ENCODE measurements at places on chromosomes 2 and 18.

- no peak for DNase-seq
These were observed 31.1 kb downstream of the CHN1 start for GRCh38 chr2:174974131-174974530.

DNA sequence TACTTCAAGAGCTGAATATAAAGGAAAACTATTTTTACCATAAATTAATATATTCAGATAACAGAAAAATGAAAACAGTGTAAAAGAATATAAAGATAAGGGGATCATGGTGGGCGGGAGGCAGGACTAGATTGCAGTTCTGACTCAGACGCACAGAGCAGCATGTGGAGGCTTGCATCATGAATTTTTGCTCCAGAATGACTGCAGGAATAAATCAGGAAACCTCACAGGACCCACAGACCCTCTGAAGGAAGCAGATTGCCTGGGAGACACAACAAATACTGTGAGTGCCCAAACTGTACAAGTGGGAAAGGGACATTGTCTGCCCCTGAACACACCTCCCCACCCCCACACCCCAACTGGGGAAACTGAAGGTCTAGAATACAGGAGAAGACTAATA lies 19.2 kb upstream of the SIGLEC15 start:
- no peak for DNase-seq

DNA sequence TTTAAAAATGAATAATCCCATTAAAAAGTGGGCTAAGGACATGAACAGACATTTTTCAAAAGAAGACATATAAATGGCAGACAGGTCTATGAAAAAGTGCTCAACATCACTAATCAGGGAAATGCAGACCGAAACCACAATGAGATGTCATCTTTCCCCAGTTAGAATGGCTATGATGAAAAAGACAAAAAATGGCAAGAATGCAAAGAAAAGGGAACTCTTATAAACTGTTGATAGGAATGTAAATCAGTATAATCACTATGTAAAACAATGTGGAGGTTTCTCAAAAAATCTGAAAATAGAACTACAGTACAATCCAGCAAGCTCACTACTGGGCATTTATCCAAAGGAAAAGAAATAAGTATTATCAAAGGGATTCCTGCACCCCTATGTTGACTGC lies 169.2 kb downstream of the METTL4 start:
- DNase-seq = no peak

DNA sequence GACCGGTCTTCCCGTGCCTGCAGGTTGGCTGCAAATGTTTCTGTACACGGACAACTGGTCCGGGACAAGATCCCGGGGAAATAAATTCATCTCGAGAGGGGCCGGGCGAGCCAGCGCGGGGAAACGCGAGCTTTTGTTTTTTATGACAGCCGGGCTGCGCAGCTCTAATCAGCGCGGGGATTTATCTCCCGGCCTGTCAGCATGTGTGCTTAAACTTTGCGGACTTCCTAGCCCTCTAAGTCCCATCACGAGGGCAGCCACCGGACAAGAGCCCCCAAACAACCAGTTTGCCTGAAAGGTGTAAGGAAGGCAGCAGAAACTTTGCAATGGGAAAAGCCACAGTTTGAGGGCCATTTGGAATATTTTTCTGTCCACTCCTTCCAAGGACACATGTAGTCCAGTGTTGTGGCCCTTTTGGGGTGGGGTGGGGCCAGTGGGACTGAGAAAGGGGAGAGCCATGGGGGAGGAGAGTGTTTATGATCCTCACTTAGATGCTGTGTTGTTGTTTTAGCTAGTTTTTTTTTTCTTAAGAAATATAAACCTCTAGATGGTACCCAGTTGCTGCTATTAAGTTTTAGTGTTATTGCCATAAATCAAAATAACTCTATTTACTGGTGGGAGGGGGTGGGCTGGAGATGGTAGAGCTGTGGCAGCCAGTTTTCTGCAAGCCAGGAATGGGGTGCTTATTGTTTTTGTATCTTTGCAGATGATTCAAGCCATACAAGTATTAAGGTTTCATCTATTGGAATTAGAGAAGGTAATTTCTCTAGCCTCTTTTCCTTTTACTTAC lies 6.0 kb downstream of the MEIS1 start:
- DNase-seq = no peak

DNA sequence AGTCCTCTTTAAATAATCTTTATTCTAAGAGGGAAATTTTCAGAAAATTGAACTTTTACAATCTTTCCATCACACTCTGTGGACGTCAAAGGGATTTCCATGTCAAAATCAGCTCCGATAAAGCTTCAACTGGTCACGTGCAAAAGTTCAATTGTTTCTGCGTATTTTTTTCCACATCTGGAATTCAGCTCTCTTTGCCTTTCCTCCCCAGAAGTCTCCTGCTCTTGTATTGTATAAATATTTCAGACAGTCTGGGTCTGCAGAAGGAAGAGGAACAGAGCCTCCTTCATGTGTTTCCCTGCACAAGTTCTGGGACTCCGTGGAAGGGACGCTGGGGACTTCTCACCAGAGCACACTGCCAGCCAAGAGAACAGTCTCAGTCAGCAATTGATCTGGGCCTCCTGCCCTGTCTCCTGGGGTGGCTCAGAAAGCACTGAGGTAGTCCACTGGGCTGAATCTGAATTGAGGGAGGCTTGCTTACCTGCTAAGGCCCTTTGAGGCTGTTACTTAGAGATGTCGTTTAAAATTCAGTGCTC lies 251.5 kb downstream of the TFCP2L1 start:
- DNase-seq = no peak

- DNase-seq = no peak
These were observed 73.3 kb downstream of the NAB1 start for GRCh38 chr2:190722061-190722759.

DNA sequence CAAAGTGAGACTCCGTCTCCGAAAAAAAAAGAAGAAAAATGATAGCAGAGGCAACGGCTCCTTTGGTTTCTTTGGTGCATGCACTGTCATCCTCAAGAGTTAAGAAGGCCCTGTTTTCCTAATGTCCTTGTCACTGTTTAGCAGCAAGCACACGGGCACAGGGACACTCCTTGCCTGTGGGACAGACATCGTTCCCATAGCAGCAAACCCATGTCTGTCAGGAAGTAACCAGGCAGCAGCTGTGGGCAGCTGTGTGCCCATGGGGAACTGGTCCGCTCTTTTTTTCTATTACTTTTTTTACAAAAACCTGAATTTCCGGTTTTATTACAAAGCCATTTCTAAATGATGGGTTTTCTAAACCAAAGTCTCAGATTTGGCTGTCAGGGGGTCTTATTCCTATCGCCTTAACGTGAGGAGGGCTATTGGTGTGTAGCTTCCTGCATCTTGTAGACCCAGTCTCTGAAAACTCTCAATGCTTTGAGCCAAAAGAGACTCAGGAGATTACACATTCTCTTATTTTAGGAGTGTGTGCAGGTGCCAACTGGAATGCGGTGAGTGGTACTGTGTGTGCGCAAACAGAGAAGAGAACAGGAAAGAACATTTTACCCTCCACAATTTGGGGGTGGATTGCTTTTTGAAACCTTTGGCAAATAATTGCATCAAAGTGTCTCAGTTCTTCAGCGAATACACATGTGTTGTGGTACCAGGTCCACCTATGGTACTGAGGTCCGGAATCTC lies 109.6 kb downstream of the COLEC12 start:
- no peak for DNase-seq

DNA sequence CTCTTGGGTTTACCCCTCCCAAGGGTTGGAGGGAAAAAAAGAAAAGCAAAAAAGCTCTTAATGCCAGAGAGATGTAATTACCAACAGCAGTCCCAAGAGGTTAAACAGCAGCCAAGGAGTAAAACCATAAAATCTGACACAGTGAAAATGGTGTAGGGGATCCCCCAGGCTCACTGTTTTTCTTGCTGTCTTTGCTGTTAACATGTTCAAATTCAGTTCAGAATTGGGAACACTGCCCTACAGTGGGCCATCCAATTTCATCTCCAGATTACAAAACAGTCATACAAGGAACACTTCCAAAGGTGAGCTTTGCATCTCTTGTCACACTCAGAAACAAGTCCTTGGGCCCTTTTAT lies 54.5 kb downstream of the PLEKHM3 start:
- no peak for DNase-seq

DNA sequence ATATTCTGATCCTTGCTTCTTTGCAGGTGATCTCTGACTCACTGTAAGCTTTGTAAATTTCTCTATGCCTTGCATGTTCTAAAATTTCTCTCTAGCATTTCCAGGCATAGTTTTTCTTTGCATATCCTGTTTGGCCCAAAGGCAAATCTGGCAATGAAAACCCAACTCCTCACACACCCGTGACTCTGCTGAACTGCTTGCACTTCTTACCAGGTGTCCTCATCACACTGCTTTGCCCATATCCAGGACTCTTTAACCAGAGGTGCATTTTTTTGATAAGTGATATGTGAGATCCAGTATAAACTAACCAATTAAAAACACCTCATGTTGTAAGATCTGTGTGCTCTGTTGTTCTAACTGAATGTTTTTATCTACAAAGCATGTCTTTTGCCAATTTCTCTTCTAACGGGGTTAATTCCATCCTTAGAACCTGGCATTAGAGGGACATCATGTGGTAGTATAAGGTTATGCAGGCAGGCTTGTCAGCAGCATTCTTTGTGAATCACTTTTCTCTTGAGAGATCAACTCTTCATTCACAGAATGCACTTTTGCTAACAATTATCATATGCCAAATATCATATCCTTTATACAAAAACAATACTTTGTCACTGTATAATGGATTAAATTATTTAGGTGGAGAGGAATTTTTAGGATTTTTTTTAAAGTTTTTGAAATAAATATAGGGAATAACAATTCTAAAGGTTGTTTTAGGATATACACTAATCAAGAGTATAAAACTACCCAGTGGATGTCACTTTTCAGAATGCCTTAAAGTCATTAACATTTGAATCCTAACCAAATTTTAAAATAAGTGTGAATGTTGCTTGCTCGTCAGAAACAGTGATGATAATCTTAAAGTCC lies 20.8 kb upstream of the TMX3 start:
- DNase-seq = peak; percentile 3

DNA sequence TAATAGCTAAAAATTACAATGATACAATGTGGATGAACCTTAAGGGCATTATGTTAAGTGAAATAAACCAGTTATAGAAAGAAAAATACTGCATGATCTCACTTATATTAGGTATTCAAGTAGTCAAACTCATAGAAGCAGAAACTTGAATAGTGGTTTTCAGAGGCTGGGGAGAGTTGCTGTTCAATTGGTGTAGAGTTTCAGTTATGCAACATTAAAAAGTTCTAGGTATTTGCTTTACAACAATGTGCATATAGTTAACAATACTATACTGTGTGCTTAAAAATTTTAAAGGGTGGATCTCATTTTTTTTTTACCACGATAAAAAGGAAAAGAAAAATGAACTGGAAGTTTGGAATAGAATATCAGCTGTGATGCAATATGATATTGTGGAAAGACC lies 479.1 kb downstream of the SPAG16 start:
- DNase-seq = no peak

DNA sequence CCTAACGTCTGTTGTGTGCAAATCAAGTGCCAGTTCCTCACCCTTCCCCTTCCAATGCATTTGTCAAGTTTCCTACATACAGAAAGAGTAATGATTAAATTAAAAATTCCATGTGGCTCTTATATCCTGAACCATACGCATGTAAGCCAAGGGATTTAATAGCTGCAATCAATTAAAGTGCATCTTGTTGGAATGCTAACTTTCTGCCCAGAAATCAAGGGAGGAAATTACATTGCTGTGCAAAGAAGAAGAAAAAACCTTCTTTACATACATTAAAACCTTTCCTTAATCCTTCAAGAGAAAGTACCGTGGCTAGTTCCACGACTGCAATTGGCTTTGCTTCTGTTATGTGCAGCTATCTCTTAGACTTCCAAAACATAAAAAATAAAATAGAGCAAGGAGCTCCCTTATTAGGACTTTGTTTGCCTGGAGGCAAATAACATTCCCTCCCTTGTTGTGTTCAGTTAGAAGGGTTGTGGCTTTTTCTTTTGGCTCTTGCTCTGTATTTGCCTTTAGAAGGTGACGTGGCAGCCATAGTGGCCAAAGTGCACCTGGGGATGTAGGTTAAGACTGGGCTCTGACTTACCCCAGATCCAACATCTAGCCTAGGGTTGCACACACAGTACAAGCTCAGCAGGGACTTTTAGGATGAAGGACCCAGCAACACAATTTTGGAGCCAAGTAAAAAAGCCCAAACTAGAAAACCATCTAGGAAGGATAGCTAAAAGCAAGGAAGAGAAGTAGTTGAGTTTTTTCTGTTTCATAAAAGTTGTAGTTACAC lies 158.3 kb downstream of the ANTXR1 start:
- DNase-seq = no peak

DNA sequence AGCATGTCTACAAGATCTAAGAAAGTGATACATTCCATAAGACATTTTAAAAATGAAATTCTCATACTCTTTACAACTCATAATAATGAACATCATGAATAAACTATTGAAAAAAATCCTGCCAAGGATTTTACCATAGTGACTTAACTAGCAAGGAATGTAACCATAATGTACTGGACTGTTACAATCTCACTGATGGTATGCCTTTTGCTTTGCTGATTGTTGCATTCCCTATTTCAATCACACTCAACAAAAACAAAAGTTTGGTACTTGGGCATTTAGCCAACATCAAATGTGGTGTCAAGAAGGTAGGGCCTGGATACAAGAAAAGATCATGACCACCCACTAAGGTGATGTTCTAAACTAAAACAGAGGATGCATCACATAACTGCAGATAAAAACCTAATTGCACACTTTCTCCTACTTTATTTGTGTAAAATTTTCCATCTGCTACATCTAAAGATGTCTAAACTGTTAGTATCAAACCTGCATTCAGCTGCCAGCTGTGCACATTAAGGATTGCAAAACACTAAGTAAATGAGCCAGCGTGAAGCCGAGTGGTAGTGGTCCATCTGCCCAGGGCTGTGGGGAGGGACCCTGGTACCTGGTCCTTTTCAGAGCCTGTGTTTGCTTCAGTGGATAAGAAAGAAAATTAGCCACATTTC lies 564.4 kb downstream of the ZEB2 start:
- DNase-seq = peak; percentile 66

DNA sequence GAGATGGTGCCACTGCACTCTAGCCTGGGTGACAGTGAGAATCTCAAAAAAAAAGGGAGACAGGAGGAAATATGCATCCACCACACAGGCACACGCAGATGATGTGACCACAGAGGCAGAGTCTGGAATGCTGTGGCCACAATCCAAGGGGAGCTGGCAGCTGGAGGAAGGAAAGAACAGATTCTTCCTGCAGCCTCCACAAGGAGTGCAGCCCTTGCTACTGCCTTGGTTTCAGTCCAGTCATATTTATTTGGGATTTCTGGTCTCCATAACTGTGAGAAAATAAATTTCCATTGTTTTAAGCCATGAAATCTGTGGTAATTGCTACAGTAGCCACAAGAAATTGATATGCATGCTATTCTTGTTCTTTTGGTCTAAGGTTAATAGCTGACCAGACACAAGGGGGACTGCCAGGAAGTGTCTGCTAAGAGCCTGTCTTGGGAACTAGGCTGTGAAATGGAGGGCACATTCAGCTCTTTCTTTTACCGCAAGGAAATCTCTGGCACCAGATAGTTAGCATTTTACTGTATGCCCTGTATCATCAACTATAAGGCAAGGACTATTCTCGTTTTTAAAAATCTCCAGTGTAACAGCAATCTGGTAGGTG lies 133.1 kb upstream of the SEC11C start:
- no peak for DNase-seq

GRCh38 chr2:168244318-168244717 lies 3.1 kb downstream of the STK39 start:
- DNase-seq = peak; percentile 57

Measured in NCI-H446 treated with DMSO at 0.1 percent for 48 hours (cell line).